ENCODE measurements at places on chromosomes 5 and 9.

DNA sequence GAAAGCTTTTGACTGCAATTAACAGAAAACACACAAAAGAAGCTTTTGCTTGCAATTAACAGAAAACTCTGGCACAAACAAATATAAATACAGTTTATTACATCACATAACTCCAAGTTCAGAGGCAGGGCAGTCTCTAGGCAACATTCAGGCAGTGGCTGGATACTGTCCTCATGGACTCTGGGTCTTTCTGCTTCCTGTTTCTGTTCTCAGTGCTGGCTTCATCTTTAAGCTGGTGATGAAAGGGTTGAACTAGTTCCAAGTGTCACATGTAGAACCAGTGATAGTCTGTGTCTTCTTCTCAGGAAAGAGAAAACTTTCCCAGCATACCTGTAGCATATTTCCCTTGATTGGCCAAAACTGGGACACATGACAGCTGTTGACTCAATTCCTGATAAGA lies 222.6 kb upstream of the GLRA1 start:
- no peak for DNase-seq

DNA sequence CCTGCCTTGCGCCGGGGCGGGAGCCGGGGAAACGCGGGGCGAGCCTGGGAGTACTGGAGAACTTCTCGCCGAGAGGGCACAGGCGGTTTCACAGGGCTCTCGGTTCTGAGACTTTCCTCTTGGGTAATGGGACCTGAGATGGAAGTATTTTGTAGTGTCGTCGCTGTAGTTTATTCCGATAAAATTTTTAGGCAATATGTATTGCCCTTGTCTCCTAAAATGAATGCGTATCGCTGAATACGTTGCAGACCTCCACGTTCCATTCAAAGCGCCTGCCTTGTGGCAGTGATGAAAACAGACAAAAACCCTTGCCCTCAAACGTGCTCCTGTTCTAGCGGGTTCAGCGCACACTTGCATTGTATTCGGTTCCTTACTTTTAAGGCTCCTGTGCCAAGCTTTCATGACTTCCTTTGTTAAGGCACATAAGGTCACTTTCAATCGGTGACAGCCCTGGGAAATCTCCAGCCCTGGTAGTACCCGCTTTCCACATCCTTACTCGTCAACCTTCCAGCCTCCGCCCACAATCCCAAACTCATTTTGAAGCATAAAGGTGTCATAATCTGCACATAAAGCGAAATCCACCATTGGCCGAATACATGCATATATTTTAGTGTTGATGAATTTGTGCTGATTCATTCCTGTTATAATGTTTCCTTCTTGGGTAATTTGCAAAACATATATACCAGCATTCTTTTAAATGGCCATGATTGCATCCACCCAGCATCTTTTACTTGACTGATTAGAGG lies 694 bp downstream of the RMI1 start:
- no peak for DNase-seq

DNA sequence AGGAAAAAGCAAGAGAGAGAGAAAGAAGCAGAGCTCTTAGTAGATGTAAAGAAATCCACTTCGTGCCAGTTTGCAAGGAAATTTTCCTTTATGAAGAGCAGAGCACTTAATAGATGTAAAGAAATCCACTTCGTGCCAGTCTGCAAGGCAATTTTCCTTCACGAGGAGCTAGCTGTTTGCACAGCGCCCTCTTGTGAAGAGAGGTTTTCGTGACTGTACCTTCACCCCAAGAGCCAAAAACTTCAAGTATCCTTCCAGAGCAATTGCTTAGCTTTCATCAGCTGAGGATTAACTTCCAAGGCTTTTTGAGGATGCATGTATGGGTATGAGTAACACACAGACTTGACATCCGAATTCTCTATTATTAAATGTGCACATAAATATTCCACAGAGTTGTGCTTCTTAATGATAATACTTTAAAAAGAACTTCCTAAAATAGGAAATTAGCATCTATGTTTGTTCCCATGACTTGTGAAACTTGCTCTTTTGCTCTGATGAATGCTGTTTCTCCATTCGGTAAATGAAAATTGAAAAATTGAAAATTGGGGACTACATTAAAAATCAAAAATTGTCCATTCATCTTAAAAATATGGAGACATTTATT lies 525.6 kb downstream of the PDE4D start:
- DNase-seq, result no peak

DNA sequence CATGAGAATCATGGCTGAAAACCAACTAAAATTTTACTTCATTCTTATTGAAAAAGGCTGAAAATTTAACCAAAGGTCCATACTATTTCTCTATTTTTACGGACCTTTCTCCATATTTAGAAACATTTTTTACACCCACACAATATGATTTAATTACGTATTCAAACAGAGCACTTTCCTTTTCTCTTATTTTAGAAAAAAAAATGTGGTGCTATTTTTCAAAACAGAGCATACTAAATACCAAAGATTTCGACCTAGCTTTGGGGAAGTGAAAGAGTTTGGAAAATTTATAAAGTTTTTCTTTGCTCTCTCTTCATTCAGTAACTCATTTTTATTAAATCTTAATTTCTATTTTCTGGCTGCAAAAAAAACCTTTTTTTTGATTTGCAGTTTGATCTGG lies 38.1 kb downstream of the RNF145 start:
- DNase-seq, result no peak

- DNase-seq, result no peak
Measured at GRCh38 chr9:103997856-103998370, 96.2 kb upstream of the SMC2 start.

GRCh38 chr9:122442568-122442967 lies 35.2 kb downstream of the OR1J1 start:
- no peak for DNase-seq

DNA sequence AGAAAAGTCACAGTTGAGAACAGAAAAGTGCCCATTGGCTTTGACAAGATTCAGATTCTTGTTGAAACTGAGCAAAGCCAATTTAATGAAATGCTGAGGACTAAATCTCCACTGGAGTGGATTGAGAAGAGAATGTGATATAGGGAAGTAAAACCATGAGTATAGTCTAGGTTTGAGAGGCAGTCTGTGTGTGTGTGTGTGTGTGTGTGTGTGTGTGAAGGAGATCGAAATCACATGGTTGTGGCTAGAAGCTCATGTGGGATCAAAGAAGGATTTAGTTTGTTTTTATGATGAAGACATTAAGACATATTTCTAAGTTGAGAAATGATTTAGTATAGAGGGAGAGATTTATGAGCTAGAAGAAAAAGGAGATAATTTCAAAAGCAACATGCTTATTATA lies 275.7 kb upstream of the DAB2 start:
- DNase-seq, result no peak

DNA sequence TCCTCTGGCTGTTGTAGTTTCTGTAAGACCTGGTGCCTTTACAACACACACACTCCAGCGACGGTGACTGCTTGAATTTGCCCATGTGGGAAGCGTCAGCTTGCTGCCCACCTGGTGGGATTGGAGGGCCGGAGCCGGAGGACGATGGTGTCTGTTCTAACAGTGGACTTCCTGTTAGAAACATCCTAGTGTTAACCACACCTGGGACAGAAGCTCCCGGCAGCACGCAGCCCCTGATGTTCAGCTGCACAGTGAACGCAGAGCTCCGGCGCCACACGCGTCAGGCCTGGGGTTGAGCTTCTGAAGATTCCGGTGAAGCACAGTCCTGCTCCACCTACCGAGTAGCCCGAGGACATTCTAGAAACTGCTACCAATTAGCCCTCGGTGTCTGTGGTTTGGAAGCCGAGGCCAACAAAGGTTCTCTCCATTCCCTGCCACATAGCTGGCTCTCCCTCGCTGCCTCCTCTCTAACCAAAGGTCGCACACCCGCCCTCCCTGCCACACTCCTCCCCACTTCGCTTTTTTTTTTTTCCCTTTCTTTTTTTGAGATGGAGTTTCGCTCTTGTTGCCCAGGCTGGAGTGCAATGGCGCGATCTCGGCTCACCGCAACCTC lies 14.4 kb downstream of the PMPCA start:
- no peak for DNase-seq

- DNase-seq, result no peak
Measured at GRCh38 chr9:12963537-12963936, 188.7 kb downstream of the LURAP1L start.

DNA sequence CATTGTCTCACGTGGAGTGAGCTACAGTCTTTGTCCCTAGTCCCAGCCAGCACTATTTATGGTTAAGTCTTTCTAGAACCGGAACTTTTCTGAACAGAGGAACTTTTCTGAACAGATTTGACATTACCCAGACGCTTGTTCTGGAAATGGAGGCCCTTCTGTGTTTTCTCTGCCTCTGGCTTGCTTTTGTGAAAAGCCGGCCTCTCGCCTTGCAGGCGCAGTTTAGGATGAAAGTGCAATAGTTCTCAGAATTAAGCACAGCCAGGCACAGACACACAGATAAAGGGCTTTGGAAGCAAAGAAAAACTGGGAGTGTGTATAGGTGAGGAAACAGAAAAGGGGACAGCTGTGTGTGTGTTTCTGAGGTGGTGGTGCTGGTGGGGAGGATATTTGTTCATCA lies 5.9 kb downstream of the GDNF start:
- no peak for DNase-seq

- DNase-seq, result no peak
Measured at GRCh38 chr5:135438636-135439221, 8.4 kb downstream of the DCANP1 start.

GRCh38 chr5:173830421-173830820 lies 57.7 kb upstream of the CPEB4 start:
- no peak for DNase-seq

DNA sequence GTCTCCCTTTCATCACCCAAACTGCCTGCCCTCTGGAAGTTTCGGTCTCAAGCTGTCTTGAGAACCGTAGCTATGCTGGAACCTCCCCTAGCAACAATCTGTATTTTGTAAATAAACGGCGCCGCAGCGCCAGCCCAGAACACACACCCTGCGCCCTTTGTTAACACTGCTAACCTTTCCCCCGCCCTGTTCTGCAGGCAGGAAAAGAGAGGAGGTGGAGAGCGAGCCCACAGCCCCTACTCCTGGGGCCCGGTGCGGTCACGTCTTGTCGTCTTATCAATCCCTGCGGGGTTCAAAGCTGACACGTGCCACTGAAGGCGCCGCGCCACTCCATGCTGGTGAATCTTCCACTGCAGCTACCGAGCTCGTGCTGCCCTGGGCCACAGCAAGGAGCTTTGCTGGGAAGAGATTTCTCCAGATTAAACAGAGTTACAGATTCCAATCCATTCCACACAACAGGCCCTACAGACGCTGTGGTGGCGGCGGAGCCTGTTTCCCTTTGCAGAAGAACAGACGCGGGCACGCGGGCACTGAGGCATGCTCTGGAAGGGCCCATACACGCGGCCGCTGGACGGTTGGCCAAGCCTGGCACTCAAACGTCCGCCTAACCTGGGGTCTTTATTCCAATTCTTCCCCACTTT lies 25.3 kb downstream of the ZDHHC11B start:
- DNase-seq, result no peak

DNA sequence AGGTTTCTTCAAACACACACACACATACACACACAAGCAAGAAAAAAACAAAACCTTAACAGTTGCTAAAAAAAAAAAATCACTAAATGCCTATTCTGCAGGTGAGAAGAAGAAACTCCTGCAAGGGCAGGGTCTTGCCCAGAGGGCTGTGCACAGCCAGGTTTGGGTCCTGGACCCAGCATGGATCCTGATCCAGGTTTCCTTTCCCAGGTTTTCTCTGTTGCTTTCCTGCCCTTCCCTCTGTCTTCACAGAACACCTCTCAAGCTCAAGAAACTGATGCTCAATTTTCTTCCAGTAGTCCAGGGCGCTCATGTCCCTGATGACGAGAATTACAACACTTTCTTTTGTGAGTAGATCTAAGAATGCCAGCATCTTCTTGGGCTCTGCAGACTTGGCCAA lies 136.6 kb downstream of the PAX5 start:
- no peak for DNase-seq

DNA sequence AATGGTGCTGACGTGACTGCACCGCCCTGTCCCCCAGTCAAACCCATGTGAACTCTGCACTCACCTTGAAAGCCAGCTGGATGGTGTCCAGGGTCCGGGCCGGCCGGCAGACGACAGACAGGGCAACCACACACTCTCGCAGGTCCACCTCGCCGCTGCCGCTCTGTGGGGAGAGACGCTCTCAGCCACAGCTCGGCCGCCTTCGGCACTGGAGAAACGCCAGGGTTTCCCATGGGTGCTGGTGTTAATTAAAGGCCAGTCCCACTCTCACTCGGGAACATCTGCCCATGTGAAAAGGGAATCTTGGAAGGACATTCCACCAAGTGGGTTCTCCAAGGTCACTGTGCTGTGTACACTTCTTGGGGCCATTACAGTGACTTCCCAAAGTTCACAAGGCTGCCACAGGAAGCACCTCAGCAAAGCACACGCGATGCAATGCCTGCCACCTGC lies 25.5 kb upstream of the SLC6A3 start:
- DNase-seq, result no peak

- DNase-seq, result no peak
Measured at GRCh38 chr9:29319736-29320513, 1746.6 kb upstream of the C9orf72 start.

- DNase-seq, result no peak
Measured at GRCh38 chr5:90022002-90022710, 387.4 kb downstream of the CETN3 start.

GRCh38 chr5:118921866-118922265 lies 66.5 kb downstream of the DTWD2 start:
- DNase-seq, result no peak

- DNase-seq, result peak; percentile 35
Measured at GRCh38 chr9:122084026-122084675, 9.0 kb downstream of the TTLL11 start.

GRCh38 chr9:27571011-27571410 lies 2.3 kb downstream of the C9orf72 start:
- no peak for DNase-seq

GRCh38 chr5:72283358-72283757 lies 36.7 kb downstream of the MRPS27 start:
- no peak for DNase-seq

DNA sequence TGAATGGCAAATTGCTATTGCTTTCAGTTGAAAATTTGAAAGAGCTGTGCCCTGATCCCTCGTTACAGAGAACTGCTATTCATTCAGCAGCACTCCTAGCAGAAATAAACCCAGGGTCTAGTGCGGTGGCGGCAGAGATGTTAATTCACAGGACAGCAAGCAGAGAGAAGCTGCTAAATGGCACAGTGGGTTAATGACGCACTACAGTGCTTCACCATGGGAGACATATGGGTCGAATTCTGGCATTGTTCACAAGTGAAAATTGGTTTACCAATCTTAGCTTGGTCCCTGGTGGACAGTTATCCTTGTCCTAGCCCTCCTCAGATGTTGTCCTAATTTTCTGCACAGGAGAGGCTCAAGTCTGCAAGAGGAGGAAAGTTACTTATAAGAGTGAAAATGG lies 807.4 kb downstream of the TLE1 start:
- no peak for DNase-seq

- no peak for DNase-seq
Measured at GRCh38 chr5:171330021-171330420, 21.0 kb downstream of the TLX3 start.
